GM10248 (cell line): ENCODE measurements at places on chromosomes 6 and 20.

- DNase-seq, result no peak
These were observed 48.8 kb downstream of the MCUR1 start for GRCh38 chr6:13765570-13765969.

GRCh38 chr6:105345506-105345905 is 57.4 kb downstream of the PREP start:
- no peak for DNase-seq

GRCh38 chr6:27168108-27168507 is 79.4 kb upstream of the PRSS16 start:
- no peak for DNase-seq

GRCh38 chr20:24166123-24166381 is 177.5 kb upstream of the GGTLC1 start:
- DNase-seq, result no peak

DNA sequence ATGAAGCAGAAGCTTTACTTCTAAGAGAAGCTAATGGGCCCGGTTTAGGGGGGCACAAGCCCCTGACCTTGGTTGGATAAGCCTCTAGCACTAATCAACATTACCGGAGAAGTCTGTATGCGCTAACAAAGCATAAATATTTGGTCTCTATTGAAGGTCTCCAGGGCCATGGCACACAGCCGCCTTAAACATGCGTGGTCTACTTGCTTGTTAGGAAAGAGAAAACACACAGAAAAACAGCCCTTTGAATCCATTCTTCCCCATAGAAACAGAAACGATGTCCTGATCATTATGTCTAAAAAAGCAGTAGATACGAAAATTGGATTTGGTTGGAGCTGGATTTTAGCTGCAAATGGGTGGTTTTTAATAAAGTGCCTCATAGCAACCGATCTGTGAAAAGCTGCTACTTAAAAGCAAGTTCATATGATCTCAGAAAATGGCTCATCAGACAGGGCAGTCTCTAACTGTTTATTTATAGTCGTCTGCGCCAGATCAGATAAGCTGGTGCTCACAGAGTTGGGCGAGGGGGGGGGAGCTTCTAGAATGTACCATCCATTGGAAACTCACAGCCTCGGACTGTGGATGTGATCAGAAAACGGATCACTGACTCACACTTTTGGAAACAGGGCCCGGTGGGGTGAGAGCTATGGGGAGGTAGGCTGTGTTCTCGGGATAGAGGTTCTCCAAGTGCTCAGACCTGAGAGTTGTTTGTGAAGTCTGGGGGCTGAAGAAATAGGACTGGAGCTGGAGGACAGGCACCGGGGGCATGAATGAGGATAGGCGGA is 35.3 kb upstream of the APCDD1L start:
- no peak for DNase-seq

GRCh38 chr6:25503686-25504085 is 148.3 kb upstream of the SCGN start:
- DNase-seq, result no peak

DNA sequence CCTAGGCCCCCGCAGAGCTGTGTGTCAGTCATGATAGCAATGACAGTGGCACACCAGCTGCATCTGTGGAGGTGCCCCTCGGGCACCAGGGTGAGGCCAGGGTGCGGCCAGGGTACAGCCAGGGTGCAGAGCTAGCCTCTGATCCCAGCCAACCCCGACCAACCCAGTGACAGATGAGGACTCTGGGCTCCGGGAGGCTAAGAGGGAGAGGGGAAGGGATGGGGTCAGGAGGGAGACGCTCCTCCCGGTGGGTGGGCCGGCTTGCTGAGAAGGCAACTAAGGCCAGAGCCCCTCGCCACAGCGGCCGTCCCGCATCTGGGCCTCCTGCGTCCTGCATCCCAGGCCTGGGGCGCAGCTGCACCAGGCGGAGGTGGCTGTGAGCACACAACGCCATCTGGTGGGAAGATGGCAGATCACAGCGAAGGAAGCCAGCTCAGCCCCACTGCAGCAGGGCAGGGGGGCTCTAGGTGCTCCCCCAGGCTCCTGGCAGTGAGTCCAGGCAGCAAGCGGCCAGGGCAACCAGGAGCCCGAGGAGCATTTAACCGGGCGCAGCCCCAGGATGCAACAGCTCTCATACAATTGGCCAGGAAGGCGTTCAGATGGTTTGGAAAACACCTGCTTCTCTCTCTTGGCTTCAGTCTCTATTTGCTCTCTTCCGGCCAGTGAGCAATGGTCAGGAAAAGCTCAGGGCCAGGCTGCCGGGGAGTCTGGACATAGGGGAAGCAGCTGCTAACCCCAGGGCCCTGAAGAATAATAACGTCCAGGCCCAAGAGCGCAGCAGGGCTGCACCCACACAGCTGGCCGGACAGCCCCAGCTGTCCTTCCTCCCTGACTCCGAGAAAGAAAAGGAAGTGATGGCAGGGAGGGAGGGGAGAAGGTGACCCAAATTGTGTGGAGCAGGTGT is 169.4 kb downstream of the TAF4 start:
- peak; percentile 67 for DNase-seq

- no peak for DNase-seq
These were observed 808.4 kb upstream of the EPHA7 start for GRCh38 chr6:94227741-94228140.

GRCh38 chr6:76592566-76592965 is 520.1 kb upstream of the IMPG1 start:
- DNase-seq, result no peak

- DNase-seq, result peak; percentile 17
These were observed 466.3 kb upstream of the PLCB4 start for GRCh38 chr20:8602389-8603116.
